Stimulated activated CD8-positive, alpha-beta memory T cell treated with anti-CD3 and anti-CD28 coated beads, Interleukin-7, amount 100 ng/mL, for 48 hours (primary cell): ENCODE measurements at places on chromosomes 1 and 21.

DNA sequence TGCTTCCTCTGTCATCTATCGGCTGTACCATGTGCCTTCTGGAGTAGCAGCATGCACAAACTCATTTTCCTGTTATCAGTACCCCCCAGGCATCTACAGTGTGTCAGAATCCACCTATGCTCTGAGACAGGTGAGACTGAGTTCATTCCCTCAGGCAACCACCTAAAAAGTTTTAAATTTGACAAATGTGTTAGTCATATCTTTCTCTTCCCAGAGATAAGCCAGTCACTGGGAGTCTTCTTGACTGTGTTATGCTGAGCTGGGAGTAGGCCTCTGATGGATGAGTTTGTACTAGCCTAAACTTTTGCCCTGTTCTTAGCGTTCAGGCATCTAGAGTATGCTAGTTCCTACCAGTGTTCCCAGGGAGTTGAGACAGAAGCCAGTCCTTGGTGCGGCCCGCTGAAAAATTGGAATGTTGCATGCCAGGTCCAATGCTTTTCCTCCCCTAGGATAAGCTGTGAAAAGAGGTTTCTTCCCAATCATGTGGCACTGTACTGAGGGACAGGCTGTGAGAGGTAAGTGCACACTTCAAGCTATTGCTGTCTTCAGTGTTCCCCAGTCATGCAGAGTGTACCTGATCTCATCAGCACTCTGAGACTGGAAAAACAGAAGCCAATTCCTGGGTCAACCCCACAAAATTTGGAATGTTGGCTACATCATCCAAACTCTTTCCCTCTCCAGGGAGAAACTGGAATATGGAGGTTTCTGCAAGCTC is 1202.3 kb downstream of the NCAM2 start:
- no peak for DNase-seq

DNA sequence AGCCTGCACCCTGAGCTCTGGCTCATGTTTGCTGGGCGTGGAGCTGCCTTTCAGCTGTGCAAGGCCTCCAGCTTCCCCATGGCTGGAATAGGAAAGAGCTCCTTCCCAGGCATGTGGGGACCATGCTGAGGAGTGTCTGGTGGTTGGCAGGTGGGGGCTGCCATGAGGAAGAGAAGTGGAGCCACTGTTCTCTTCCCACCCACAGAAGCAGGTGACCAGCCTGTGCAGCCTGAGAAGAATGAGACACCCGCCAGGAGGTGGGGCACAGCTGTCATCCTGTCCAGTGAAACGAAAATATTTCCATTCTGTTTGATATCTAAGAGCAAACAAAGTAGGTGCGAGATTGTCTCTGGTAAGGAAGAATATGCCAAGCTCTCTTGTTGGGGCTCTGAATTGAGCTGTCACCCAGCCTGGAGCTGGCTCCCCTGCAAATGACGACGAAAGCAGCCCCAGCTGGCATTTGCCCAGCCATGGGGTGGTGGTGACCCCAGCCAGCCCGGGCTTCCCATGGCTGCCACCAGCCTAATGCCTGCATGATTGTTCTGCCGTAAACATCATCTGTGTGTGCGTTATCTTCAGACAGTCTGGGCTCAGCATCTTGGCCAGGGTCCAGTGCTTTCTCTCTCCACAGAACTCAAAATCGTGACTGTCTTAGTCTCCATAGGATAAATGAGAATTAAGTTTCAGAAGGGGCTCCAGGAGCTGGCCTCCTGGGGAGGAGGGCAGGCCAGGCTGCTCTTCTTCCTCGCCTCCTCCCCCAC is 429.8 kb upstream of the VAMP3 start:
- DNase-seq = no peak

DNA sequence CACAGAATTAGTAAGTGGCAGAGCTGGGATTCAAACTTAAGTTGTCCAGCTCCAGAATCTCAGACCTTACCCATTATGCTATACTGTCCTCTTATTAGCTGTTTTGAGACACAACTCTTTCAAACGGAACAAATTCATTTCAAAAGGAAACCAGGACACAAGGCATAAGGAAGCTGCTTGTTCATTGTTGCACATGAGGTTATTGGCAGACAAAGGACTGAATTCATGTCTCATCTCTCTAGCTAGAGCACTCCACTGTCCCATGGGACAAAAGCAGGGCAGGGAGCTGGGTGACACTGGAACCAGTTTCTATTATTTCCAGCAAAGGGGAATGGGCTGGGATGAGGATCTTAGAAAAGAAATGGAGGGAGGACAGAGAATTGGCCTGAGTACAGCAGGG is 26.4 kb downstream of the CHI3L2 start:
- DNase-seq = no peak

- no peak for DNase-seq
Observed at GRCh38 chr1:174922121-174922520, 77.6 kb upstream of the CACYBP start.

- no peak for DNase-seq
Observed at GRCh38 chr21:41665766-41666595, 100.9 kb downstream of the RIPK4 start.

DNA sequence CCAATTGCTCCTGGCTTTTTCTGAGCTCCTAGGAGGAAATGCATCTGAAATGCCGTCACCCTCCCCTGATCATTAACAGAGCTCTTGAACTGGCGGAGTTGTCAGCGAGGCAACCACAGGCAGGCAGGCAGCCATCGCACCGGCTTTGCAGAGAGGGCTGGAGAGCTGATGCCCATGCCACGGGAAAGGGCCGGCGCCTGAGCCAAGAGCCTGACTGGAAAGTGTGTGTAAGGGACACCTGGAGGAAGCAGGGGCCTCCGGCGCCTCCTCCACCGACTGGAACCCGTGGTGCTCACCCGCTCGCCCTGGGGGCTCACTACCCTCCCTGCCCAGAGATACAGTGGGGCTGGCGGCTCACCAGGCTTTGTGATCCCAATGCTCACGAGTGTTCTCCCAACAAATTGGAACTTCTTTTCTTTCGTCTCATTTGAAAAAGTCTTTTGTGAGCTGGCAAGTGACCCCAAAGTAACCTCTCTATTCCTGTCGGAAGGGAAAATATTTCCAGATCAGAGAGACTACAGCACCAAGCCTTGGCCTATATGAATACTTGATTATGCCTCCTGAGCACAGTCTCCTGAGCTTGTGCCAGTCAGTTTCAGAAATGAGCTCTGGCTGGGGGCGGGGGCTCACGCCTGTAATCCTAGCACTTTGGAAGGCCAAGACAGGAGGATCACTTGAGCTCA is 97.7 kb upstream of the SLC25A33 start:
- no peak for DNase-seq

- no peak for DNase-seq
Observed at GRCh38 chr1:214739621-214740238, 136.7 kb downstream of the CENPF start.

DNA sequence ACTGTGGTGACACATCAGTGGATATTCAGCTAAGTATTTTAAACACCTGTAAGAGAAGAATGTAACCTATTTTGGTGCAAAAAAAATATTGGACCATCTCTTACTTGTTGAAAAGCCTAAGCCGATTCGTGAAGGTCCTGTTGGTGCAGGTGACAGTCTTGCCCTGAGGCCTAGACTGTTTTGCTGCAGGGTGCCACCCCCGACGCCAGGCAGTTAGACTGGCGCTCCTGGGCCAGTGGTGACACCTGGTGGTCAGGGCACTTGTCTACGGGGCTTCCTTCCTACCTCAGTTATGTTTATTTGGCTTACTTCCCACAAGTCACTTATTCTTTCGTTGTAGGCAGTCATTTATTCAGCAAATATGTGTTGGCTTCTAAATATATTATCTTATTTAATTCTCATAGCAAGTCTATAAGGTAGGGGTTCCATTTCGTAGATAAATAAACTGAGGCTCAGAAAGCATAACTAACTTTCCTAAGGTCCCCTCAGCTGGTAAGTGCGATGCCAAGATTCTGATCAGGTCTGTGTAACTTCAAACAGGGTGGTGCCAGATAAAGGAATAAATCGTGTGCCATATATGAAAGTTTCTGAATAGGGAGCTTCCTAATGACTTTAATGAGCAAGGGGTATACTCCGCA is 1.9 kb downstream of the EEIG2 start:
- peak; percentile 76 for DNase-seq

- DNase-seq = no peak
Observed at GRCh38 chr1:29576510-29576909, 340.2 kb downstream of the PTPRU start.

- DNase-seq = no peak
Observed at GRCh38 chr1:70146488-70146887, 58.9 kb downstream of the LRRC40 start.

DNA sequence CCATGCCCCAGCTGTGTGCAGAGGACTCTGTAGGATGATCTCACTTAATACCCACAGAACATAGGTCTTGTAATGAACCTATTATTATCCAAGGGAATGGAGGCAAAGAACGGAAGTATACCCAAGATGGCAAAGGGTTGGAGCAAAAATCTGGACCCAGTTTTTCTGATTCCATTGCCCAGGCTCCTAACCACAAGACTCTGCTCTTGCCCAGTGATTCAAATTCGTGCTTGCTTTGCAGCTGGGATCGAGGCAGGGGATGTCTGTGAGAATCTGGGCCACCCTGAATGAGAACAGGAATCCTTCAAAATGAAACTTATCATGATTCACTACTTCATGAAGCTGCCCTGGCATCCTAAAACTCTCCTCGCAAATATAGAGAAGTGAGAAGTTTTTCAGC is 97.5 kb upstream of the KCNJ6 start:
- no peak for DNase-seq

- DNase-seq = no peak
Observed at GRCh38 chr1:183597656-183598347, 7.5 kb upstream of the NCF2 start.

DNA sequence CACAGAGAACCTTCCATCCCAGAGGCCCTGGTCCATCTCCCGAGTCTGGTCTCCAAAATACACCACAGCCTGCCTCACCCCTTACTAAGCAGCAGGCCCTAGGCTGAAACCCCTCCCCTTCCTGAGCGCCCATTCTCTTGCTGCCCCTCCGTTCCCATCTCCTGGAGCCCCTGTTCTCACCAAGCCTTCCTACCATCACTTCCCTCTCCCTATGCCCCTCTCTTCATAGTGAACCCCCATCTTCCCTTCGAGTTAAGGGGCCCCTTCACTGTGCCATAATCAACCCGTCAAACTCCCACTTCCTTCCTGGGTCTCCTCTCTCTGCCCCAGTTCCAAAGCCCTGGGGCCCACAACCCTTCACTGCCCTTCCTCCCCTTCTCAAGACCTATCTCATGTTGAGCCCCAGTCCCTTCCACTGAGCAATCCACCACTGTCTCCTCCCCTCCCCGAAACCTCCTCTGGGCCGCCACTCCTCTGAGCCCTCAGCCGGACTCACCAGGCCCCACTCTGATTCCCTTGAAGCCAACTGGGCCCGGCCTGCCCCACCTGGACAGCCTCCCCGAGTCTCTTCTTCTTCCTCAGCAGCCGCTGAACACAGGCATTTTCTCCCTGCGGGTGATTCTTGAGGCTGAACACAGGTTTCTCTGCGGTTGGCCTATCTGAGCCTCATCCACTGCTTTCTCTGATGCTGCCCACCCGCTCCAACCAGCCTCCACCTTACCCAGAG is 42.2 kb upstream of the WASF2 start:
- DNase-seq = no peak

DNA sequence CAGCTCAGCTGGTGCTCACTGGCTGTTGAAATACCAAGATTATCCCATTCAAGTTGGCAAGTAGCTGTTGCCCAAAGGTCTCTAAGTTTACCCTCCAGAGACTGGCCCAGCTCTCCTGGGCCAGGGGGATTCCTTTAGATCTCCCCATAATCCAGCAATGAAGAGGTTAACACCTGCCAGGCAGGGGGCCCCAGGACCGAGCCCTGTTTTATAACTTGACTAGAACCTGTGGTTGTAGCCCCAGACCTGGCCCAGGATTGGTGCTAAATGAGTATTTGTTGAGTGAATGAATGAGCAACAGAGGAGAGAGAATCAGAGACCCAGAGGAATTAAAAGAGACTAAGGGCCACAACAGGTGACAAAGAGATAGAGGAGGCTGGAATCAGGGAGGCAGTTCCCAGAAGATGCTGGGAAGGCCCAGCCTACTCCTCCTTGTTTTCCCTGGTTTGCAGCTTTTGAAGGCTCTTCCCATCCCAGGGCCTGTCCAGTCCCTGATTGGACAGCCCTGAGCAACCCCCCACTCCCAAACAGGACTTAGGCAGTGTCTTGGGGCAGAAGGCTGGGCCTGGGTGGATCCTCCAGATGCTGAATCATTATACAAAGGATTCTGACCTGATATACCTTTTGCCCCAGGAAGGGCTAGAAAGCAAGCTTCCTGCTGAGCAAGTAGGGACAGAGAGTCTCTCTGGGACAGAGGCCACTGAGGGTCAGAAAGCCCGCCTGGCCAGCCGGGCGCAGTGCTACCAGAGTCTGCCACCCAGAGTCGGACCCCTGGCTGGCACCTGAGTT is 2.4 kb upstream of the RHBG start:
- DNase-seq = no peak

- DNase-seq = no peak
Observed at GRCh38 chr1:239711768-239712167, 325.4 kb downstream of the CHRM3 start.
